ENCODE measurements at places on chromosomes 2 and 18.

DNA sequence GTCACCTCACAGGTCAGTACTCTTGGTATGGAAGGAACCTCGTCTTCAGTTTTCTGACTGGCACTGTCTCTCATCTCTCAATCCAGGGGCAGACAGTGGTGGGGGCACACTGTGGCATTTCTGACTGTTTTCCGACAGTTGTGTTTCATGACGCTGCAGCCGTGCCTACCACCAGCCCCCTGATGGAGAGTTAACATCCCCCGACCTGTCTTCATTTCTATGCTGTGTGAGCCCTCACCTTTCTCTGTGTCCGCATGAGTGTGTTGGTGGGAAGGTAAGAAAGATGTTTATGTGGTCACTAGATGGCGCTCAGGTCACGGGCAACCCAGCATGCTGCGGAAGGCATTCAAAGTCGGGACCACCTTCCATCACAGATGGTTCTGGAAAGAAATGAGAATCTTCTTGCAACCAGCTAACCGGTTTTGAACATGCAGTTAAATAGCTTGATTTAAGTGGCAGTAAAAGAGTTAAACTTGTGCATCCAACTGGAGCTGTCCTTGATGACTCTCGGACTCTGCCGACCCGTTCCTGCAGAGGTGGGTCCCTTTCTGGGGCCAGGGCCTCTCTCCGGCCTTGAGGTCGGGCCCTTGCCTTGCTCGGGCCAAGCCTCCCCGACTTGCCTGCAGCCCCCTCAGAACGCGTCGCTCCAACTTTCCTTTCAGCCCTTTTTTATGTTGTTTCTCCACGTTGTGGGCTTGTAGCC lies 92.4 kb downstream of the DYSF start:
- no peak for DNase-seq

GRCh38 chr2:179274749-179275148 lies 10.1 kb upstream of the SESTD1 start:
- no peak for DNase-seq

DNA sequence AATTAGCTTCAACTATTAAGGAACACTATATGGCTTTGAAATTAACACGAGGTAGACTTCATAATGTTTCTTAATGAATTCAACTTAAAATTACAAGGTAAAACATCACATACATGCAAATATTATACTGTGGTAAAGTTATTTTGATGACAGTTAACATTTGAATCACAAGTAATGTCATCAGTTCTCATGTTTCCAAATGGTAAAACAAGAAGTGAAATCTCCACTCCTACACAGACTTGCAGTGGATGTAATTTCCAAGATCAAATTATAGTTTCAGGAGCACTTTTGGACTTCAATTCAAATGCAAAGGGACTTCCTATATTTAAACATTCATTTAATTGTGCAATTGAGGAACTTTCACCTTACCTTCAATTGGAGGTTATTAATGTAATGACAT lies 39.1 kb downstream of the C18orf54 start:
- no peak for DNase-seq

DNA sequence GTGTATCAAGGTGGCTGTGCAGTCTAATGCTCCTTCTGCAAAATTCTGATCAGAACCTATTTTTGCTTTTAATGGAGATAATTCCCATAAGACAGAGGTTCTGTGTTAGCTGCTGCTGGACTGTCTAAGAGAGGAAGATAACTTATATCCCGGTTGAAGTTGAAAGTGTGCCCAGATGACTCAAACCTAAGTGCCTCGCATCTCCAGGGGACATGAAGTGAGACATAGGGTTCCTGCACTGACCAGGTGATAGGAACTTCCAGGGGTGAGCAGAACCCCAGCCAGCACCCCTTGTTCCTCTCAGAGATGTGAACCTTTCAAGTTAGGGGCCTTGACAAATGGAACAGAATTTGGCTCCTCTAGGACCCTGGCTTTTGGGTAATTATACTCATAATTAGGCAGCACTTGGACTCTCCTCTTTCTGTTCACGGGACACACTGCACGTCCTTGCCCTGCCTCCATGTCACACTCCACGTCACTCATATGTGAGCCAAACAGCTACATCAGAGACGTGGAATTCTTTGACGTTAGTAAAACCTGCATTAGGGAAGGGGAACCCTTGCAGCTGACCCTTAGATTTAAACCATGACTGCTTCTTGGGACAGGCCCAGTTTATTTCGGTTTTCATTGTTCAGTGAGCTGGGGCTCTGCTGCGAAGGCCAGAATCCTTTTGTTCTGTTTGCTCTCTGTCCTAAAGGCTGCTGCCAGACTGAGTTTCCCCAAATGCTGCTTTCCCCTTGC lies 104.5 kb upstream of the ALPP start:
- DNase-seq: no peak

DNA sequence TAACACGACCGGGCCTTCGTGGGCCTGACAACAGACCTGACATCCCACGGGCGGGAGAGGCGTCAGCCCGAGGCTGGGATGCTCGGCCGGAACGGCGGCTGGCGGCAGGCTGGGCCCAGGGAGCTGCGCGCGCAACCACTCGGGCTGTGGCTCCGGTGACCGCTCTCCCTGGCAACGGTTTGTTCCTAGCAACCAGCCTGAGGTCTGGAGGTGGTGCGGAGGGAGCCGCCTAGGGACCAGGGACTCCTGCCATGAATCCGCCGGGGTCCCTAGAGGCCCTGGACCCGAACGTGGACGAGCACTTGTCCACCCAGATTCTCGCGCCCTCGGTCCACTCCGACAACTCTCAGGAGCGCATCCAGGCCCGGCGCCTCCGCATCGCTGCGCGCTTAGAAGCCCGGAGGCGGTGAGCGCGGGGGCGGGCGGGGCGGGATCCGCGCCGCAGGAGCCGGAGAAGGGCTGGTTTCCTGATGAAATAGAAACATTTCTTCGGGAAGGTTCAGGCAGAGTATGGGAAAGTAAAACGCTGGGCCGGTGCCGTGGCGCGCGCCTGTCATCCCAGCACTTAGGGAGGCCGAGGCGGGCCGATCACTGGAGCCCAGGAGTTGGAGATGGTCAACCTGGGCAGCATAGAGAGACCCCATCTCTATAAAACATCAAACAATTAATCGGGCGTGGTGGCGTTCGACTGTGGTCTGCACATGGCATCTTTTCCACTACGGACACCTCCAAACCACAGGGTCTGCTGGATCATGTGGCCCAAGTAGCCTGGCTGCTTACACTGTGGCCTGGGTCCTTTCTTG lies at the start of gene DRC1:
TSS of gene DRC1 (plus strand) at position 182 of the 803 bp plus-strand sequence. CDS start at position 252, 70 bp downstream.
- no peak for DNase-seq

- DNase-seq: no peak
Observed at GRCh38 chr2:217185265-217185995, 325.6 kb upstream of the TNP1 start.

GRCh38 chr2:54755641-54756326 lies 32.3 kb downstream of the EML6 start:
- no peak for DNase-seq

DNA sequence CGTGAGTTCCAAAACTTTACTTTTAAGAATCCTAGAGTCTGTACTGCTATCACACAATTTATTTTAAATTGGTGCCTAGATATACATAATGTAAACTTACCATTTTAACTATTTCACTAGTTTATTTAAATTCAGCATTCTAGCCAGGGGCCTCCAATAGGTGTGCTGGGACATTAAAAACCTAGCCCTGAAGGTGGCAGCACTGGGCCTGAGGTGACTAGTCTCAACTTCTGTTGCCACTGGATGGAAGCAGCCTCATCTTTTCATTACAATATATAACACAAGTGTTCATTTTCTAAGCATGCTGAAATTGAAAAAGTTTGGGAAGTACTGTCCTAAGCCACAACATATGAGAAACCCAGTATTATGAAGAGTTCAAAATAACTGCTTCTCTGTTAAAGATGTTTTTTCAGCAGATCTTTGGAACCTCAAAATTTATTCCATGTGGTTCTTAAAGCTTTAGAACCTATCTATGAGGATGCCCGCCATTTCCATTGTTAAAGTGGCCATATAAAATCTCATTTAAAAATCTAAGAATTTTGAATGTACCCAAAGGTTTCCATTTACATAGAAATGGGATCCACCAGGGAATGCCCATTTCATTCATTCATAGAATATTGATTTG lies 2.9 kb upstream of the RBBP8 start:
- peak; percentile 57 for DNase-seq

- DNase-seq: no peak
Observed at GRCh38 chr2:143140864-143141661, 11.8 kb downstream of the ARHGAP15 start.

GRCh38 chr2:147824620-147825019 lies 20.2 kb upstream of the ACVR2A start:
- DNase-seq: no peak

GRCh38 chr18:36934884-36935283 lies 106.0 kb downstream of the KIAA1328 start:
- no peak for DNase-seq

DNA sequence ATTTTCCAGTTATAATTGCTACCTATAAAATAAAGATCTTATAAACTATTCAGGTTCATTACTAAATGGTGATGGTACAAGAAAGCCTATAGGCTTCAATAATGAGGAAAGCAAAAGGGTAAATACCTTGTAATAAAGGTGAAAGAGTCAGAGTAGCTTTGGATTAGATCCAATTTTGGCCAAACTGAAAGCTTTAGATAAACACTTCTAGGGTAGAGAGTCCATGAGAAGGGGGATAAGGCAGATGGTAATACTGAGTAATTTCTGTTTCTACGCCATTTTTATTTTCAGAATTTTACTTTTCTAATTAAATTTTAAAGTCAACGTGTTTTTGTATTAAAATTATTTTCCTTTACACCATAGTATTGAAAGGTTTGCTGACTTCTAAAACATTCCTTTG lies 9.4 kb downstream of the CASP8 start:
- DNase-seq: no peak

GRCh38 chr2:54666634-54667265 lies 56.7 kb upstream of the EML6 start:
- no peak for DNase-seq

GRCh38 chr18:22114526-22115321 lies 54.7 kb upstream of the GATA6 start:
- DNase-seq: no peak

- DNase-seq: no peak
Observed at GRCh38 chr2:217929757-217930707, 72.8 kb downstream of the TNS1 start.

GRCh38 chr2:208545403-208546042 lies 138.9 kb downstream of the PTH2R start:
- no peak for DNase-seq

DNA sequence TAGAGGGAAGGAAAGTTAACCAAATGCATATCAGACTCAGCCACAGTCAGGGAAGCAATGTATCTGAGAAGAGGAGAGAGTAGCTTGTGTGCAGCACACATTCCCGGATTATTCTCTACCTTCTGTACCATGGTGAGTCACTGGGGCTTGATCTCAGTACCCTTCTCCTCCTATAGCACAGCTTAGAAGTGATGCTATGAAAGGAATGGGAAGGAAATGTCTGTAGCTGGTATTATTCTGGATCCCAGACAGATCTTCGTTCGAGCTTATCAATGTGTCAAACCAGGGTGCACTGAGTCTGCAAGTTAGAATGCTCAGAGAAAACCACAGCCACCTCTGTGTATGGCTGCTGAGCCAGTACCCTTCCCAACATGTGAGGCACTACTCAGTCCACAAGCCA lies 88.0 kb upstream of the NFU1 start:
- no peak for DNase-seq

DNA sequence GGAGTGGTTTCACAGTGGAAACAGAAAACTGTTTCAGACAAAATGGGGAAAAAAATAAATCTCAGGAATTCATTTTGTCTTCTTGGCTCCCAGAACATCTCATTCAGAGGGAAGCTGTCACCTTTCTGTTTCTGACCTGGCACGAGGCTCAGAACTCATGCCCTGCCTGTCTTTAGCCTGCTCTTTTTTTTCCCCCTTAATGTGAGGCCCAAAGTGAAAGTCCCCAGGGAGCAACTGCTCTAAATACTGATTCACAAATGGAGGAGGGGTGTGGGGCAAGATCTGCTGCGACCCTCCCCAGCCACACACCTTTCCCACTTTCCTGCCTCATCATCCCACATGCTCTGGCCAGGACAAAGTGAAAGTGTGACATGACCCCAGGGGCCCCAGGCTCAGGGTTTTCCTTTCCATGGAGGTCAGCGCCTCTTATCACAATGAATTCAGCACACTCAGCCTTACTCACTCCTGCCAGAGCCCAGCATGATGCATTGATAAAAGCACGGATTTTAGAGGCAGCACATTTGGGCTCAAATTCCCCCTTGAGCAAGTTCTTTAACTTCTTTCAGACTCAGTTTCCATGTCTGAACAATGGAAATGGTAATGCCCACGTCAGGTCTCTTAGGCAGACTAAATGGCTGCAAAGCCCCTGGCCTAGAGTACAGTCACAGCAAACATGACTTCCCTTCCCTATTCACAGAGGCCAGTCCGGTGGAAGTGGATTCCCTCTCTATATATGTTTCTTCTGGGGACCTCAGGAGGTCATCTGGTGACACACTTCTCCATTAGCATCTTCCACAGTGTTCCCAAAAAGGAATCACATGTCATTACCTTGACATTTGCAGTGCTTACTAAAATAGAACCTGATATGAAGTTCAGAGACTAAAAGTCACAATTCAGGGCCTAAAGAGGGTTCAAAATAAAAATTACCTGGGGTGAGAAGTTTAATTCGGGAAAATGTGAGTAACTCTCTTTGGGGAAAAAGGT lies 55.3 kb upstream of the TMEM163 start:
- DNase-seq: no peak

GRCh38 chr2:6412533-6413091 lies 453.1 kb downstream of the CMPK2 start:
- no peak for DNase-seq

DNA sequence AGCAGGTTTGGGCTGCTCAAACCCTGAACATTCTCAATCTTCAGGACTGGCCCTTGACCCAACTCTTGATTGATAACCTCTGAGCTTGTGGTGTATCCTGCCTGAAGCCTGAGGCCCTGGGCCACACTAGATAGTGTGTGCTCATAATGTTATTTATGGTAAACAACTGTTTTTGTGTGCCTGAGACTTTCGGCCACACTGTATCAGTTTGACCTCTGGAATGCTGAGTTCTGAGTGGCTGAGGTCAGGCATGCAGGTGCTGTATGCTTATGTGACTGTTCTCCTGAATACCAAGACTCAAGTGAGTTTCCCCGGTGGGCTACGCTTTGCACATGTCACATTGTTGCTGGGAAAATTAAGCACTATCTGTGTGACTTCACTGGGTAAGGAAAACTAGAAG lies 82.2 kb upstream of the RMP24 start:
- DNase-seq: no peak

Data from activated T-helper 1 cell treated with anti-CD3 and anti-CD28 coated beads, Interleukin-2, amount 50 U/mL, for 16 hours (primary cell).